ENCODE measurements at places on chromosomes 2 and 18.

DNA sequence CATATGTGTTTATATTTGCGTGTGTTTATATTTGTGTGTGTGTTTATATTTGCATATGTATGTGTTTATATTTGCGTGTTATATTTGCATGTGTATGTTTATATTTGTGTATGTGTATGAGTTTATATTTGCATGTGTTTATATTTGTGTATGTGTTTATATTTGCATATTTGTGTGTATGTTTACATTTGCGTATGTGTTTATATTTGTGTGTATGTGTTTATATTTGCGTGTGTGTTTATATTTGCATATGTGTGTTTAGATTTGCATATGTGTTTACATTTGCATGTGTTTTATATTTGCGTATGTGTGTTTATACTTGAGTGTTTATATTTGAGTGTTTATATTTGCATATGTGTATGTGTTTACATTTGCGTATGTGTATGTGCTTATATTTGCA is 115.7 kb upstream of the CTDP1 start:
- no peak for DNase-seq

GRCh38 chr2:120265006-120265405 is 12.4 kb downstream of the RALB start:
- DNase-seq = no peak

- no peak for DNase-seq
Measured at GRCh38 chr2:237320801-237321560, 93.0 kb downstream of the COL6A3 start.

GRCh38 chr18:28973324-28973723 is 796.4 kb upstream of the CDH2 start:
- no peak for DNase-seq

GRCh38 chr2:188079196-188079595 is 212.5 kb upstream of the GULP1 start:
- no peak for DNase-seq

DNA sequence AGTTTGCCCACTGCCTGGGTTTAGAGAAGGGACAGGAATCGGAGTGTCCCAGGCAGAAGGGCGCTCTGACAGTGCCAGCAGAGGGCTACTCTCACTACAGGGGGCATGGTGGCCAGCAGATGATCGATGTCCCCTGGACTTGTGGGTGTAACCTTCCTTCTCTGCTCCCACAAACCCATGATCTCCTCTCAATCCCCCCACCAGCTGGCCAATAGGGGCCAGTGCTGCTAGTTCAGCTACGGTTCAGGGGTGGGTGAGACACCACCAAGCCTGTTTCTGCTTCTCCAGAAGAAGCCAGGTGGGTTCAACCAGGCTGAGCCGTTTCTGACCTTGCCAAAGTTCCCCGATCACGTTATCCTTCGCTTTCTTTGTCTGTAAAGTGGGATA is 1.3 kb downstream of the NPPC start:
- DNase-seq = no peak

- no peak for DNase-seq
Measured at GRCh38 chr18:55100817-55101457, 141.7 kb upstream of the CCDC68 start.

GRCh38 chr2:189304360-189304759 is 124.8 kb upstream of the COL5A2 start:
- no peak for DNase-seq

- DNase-seq = no peak
Measured at GRCh38 chr2:133503323-133503722, 64.9 kb downstream of the NCKAP5 start.

DNA sequence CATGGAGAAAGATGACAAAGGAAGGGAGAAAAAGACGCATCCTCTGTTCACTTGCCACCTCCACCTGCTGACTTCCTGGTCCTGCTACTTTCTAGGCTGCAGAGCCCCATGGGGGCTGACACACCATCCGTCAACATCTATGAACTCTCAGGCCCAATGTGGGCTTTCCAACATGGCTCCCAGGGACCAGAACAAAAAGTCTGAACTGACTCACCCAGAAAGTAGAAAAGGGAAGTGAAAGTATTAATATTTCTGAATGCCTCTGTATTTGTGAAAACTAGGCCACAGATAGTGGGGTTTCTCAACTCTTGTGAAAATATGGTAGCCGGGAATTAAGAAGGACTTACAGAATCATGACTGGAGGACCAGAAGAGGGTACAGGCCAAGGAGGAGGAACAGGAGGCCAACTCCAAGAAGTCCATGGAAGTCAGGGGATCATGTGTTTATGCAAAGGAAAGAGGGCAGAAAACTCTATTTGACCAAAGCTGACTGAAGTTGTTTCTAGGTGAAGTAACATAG is 123.1 kb upstream of the CAB39 start:
- no peak for DNase-seq

DNA sequence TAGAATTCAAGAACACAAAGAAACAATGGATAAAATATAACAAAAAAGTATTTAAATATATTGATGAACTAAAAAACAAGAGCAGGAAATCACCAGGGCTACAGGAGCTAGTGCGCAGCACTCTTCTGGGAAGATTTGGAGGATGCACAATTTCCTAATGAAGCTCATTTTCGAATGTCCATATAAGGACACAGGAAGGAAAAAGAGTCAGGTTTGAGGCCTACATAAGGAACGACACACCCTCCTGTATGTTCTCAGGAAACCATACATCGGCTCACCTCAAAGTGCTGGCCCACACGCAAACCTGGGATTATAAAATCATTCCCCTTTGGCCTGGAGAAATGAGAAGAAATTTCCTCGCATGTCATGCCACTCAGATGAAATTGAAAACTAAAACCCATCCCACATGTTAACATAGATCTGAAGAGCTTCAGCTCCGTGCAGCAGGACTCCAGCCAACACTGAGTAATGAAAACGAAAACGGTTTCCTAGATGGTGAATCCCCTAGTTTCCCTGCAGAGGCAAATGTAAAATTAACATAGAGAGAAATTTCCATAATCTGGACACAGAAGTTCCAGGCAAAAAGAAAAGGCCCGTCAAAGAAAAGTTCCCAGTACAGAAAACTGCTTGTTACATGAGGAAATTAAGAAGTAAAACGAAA is 825.8 kb downstream of the SOCS6 start:
- DNase-seq = no peak

GRCh38 chr2:185393091-185393490 is 345.5 kb upstream of the FSIP2 start:
- no peak for DNase-seq

DNA sequence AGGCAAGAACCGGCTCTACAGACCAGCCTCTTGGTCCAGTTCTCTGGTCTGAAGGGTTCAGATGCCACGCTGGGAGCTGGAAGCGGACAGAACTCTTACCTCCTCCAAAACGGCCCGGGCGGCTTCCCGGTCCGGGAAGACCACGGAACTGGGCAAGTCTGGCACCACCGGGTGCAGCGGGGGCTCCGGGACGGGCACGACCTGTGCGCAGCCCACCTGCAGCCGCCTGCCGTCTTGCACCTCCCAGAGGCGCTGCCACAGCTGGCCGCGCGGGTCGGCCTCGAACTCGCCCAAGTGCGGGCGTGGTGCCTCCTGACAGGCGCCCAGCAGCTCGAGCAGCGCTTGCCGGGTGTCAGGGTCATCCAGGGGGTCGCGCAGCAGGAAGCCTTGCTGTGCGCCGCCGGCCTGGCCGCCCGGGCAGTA is 773 bp downstream of the CMPK2 start:
- no peak for DNase-seq

DNA sequence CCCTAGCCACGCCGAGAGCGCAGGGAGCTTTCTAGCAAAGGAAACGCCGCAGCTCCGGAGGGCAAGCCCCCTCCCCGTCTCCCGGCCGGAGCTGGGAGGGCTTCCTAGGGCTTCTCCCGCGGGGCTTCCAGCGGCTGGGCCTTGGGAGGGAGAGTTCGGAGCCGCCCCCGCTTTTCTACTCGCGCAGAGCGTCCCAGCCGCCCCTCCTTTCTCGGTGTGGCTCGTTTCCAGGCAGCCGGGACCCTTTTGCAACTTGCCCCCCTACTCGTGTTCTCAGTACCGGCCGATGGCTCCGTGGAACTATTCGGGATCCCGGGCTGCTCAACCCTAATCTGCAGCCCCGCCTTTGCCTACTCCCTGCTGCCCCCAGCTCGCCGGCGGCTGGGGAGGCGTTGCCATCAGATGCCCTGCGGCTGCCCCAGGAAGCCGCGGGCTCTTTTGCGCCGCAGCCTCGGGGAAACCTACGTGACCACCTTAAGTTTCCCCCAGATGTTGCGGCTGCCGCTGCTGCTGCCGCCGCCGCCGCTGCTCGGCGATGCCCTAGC is 1.5 kb upstream of the NR4A2 start:
- peak; percentile 12 for DNase-seq

DNA sequence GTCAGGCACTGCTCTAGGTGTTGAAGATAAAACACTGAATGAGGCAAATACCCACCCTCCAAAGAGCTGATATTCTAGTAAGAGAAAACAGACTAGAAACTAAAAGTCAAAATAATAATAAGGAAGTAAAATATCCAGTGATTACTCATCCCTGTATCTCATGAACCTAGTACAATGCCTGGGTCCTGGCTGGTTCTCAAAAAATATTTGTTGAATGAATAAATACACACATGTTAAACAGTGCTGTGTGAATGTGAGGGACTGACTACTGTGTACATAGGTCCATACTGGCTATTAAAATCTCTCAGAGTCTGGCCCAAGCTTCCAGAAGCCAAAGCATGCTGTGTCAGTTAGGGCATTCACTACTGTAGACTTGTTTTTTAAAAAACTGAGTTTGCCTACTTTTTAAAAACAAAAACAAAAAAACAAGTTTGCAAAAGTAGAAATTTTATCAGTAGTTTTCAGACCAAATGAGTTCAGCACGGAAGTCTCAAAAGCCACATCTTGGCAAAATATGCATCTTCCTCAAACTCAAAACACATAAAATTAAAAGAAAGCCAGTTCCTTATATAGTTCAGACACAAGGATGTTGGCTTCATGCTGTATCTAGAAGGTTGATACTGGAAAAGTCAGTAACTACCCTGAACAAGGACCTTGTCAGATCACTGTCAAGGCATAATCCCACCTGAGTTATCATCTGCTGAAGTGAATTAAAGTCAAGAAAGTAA is 136.2 kb downstream of the THADA start:
- no peak for DNase-seq

GRCh38 chr2:120140866-120141265 is 82.3 kb downstream of the TMEM185B start:
- DNase-seq = no peak

GRCh38 chr18:57776767-57777166 is 26.3 kb downstream of the ATP8B1 start:
- DNase-seq = no peak

DNA sequence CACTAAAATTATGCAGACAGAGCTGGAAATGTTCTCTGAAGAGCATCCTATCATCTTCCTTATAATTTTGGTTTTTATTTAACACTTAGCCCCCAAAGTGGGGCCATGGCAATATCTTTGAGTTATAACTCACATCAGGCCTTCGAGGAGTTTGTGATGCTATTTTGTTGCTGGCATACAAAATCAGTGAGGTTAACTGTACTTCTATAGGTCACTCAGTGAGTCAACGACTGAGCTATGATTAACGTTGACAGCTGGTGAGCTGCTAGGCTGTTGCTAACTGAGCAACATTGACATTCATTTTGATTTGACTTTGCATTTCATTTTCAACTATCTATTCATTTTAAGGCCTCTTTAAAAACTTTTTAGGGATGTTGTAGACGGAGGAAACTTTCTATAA is 50.0 kb downstream of the GPD2 start:
- DNase-seq = no peak

DNA sequence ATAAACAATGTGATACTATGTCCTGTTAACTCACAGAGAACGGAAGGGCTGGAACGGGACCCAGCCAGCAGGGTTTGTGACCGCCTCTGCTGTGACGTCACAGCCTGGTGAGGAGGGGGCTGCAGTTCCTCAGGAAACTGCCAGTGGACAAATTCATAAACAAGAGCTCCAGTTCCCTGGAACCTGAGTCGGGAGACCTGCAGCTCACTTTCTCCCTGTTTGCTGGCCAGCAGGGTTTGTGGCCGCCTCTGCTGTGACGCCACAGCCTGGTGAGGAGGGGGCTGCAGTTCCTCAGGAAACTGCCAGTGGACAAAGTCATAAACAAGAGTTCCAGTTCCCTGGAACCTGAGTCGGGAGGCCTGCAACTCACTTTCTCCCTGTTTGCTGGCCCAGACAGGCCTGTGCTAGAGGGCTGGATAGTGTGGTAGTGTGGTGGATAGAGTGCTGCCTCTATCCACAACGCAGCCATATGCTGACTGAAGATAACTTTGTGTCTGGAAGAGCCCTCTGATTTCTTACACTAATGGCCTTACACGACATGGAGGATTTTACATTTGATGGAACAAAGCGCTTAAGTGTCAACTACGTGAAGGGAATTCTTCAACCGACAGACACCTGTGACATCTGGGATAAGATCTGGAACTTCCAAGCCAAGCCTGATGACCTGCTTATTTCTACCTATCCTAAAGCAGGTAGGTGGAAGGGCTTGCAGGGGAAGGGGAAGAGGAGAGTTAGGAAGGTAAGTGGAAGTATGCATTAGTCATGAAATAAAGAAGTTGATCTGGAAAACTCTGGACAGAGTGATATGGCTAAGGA is at the start of gene SULT1C4:
Gene SULT1C4 (plus strand): TSS at position 140 of the 816 bp plus-strand sequence. CDS start 384 bp downstream, at position 524.
- no peak for DNase-seq

GRCh38 chr2:45168711-45169338 is 159.6 kb upstream of the SIX2 start:
- DNase-seq = peak; percentile 23

- no peak for DNase-seq
Measured at GRCh38 chr2:68059784-68060525, 2.8 kb downstream of the C1D start.
